Stimulated activated CD8-positive, alpha-beta memory T cell treated with anti-CD3 and anti-CD28 coated beads, Interleukin-15, amount 100 ng/mL, for 1 hour (primary cell): ENCODE measurements at places on chromosomes 16 and 17.

DNA sequence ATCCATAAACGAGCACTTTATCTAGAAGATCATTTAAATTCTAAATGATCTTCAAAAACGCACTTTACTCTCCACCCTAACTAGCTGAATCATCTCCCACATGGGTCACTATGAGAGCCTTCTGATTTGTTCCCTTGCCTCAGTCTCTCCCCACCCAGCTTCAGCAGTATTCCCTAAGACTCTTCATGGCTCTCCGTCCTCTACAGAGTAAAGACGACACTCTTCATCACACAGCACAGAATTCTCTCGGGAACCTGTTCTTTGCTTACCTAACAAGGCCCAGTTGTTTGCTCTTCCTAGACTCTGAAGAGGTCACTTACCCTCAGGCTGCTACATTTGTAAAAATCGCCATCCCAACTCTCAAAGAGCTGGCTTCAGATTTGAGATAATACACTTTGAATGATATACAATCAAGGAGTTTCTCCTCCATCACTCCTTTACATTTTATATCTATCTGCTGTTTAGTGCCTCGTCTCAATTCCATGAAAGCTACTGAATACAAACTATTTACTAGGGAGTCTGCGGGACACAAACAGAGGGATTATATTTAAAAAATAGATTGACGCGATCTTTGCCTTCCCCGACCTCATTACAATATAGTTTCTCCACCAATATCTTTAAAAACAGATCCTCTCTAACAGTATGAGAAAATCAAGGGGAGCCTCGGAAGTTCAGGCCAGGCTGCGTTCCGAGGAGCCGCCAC is 511 bp upstream of the LIG3 start:
- DNase-seq, result no peak

DNA sequence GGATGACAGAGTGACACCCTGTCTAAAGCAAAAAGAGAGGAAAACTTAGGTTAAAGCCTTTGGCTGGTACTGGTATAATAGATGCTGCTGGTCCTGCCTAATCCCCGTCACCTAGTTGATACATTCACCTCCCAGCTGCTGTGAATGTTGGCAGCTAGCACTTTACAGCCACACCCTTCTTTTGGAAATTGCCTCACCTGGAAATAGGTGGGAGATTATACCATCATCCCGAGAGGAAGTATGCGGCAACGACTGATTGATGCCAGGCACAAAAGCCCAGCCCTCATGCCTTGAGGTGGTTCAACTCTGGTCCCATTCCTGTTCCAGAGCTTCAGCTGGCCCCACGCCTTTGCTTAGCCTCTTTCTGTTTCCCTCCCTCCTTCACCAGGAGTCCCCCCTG is 53.2 kb upstream of the SIAH1 start:
- DNase-seq, result no peak

- no peak for DNase-seq
These were observed 109.5 kb upstream of the ZNF750 start for GRCh38 chr17:82949361-82949760.

DNA sequence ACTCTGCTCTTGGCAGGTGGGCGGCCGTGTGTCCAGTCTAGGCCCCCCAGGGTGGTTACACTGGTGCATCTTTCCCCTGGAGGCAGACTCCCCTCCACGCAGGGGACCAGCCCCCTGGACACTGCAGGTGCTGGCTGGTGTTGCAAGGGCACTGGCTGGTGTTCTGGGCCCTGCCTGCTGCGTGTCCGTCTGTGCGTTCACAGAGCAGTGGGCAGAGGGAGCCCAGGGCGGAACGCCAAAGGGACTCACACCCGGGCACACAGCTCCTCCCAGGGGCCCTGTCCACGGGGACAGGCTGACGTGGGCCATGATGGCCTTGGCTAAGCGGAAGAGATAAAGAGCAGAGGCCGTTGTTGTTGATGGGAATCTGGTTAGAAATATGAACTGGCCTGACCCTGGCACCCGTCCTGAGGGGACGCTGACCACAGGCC is 27.3 kb downstream of the ACSF3 start:
- DNase-seq, result no peak

GRCh38 chr17:74863420-74864296 is 4.0 kb upstream of the GRIN2C start:
- DNase-seq, result no peak

DNA sequence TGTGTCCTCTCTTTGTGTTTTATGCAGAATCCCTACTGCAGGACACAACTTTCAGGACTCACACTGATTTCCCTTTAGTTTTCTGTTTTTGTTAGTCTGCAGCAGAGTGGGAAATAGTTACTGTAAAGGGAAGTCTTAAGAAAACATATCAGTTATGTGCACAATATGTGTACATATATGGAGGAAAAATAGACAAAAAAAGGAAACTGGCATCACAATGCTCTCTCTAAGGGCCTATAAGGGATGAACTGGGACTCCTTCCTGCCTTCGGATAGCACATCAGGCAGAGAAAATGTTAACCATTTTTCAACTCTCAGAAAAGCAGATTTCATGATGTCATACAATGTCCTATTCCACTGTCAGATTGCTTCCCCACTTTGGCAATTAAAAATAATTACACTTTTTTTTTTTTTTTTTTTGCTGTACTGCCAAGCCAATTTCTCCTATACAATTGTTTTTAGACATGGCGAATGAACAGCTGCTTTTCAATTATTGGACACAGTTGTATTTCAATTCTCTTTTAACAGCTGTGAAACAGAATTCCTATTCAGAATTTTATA is 112.5 kb upstream of the KCNJ16 start:
- DNase-seq, result no peak

DNA sequence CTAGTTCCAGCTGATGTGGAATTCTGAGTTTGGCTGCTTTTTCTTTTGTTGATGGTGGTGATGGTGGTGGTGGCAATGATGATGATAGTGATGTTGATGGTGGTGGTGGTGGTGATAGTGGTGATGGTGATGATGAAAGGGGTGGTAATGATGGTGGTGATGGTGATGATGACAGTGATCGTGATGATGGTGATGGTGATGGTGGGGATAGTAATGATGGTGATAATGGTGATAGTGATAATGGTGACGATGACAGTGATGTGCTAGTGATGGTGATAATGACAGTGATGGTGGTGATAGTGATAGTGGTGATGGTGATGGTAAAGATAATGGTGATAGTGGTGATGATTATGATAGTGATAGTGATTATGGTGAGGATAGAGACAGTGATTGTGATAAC is 61.5 kb downstream of the BMERB1 start:
- no peak for DNase-seq

DNA sequence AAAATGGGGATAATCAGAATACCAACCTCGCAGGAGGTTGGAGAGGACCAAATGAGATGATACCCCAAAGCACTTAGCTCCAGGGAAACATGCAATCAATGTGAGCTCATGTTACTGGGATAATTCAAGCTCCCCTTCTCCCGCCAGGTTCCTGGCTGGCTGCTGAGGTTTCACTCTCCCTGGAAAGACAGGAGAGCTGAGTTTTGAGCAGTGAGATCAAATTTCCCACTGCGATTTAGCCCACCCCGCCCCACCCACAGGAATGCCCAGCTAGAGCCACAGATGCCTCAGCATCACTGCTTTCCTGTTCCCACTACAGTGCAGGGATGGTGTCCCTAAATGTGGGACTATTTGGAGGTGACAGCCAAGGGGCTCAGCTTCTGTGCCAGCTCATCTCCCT is 56.7 kb downstream of the ZNF423 start:
- DNase-seq, result no peak

DNA sequence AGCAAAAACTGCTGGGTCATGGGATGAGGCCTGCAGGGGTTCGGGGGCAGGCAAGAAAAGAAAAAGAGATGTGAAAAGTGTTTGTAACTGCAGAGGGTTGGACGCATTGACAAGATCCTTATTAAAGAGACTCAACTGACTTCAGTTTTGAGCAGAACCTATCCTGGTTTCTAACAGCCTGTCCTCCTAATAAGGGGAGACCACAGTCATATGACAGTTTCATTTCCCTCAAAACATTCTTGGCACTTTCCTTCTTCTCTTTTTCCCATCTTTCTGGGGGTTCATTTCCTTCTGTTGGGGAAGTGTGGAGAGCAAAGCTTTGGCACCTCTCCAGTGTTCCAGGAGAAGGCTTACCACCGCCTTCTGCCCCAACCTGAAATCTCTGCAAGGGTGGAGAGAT is 118.5 kb downstream of the MAF start:
- no peak for DNase-seq

GRCh38 chr17:3964203-3965117 is at the start of gene ATP2A3:
Gene ATP2A3 (minus strand): TSS chr17:3964437. CDS start chr17:3964291, 146 bp downstream.
- peak; percentile 27 for DNase-seq

- DNase-seq, result no peak
These were observed 512 bp downstream of the PMM2 start for GRCh38 chr16:8798174-8798527.

GRCh38 chr17:81167194-81167524 is 1.1 kb upstream of the AATK start:
- no peak for DNase-seq

GRCh38 chr17:20256144-20256543 is 211.2 kb downstream of the LGALS9B start:
- no peak for DNase-seq

GRCh38 chr16:3645504-3646347 is 8.8 kb upstream of the DNASE1 start:
- DNase-seq, result no peak

- no peak for DNase-seq
These were observed 14.6 kb upstream of the ETV4 start for GRCh38 chr17:43560461-43561427.

GRCh38 chr16:31703526-31704128 is 170.0 kb upstream of the ZNF267 start:
- DNase-seq, result no peak

DNA sequence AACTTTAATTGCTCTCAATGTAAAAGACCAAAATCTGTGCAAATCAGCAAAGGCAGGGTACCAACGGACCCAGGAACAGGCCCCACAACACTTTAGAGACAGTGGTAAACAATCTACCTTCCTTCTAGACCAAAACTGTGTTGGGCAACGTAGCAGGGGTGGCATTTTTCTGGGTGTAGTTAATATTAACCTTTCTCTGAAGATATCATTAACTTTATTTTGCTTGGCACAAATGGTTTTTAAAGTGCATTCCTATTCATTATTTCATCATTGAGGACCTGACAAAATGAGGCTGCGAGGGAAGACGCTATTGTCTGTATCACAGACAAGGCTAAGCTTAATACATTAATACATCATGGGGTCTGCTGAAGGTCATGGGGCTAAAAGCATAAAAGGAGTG is 37.9 kb upstream of the TRAP1 start:
- DNase-seq, result no peak

DNA sequence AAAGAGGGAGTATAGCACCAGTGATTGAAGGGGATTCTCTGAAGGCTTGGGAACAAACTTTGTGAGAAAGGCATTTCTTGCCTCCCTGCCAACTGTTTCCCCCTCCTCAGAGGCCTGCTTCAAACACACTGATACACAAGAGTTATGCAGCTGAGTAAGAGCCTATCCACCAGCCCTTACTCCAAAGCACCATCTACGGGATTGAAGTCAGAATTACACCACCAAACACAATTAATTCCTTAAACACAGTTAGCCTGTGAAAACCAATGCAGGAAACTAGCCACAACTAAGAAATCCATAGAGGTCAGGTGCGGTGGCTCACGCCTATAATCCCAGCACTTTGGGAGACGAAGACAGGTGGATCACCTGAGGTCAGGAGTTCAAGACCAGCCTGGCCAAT is 138.3 kb downstream of the SHCBP1 start:
- DNase-seq, result no peak

- no peak for DNase-seq
These were observed 228.7 kb downstream of the SOX9 start for GRCh38 chr17:72349491-72349995.

DNA sequence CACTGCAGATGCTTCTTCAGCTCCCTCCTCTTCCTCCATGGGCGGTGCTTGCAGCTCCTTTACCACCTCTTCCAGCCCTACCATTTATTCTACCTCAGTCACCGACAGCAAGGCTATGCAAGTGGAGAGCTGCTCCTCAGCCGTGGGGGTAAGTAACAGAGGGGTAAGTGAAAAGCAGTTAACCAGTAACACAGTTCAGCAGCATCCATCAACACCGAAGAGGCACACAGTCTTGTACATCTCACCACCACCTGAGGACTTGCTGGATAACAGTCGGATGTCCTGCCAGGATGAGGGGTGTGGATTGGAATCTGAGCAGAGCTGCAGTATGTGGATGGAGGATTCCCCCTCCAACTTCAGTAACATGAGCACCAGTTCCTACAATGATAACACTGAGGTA is 79.3 kb downstream of the NQO1 start:
- no peak for DNase-seq

DNA sequence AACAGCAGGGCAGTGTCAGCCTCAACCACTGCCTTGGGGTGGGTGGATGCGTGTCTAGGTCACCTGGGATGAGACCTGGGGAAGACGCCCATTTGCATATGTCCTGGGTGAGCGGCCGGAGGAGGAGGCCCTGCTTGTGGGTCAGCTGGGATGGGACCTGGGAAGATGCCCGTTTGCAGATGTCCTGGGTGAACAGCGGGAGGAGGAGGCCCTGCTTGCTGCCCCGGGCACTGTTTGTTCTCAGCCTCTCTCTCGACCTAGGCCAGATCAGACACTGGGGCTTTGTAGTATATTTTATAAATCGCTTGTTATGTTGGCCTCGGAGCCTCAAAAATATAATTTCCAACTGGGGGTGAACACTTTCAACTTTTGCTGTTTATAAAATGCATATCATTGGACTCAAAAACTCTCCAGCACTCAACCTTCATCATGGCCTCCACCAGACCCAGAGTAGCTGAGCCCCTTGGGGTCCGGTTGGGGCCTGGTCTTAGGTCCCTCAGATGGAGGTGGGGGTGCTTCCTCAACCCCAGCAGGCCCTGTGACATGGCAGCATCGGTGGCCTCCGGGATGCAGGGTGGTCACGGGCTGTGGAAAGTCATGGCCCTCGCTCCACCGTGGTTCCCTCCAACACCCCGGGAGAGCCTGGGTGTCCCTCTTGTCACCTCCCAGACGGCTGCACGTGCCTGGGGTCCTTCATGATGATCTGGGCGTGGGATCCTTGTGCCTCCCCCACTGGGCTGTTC is 17.3 kb downstream of the DBNDD1 start:
- no peak for DNase-seq

- no peak for DNase-seq
These were observed 11.8 kb downstream of the GPRC5C start for GRCh38 chr17:74443516-74444296.

GRCh38 chr17:37735165-37735564 is 9.7 kb downstream of the HNF1B start:
- DNase-seq, result no peak

- no peak for DNase-seq
These were observed 8.8 kb upstream of the ABCA8 start for GRCh38 chr17:68963958-68964357.

GRCh38 chr17:7709031-7709430 is 4.0 kb downstream of the EFNB3 start:
- no peak for DNase-seq

- no peak for DNase-seq
These were observed at the start of gene PPL for GRCh38 chr16:4936991-4937781. Gene PPL (minus strand): TSS chr16:4937148. CDS start chr16:4937045, 103 bp downstream.

DNA sequence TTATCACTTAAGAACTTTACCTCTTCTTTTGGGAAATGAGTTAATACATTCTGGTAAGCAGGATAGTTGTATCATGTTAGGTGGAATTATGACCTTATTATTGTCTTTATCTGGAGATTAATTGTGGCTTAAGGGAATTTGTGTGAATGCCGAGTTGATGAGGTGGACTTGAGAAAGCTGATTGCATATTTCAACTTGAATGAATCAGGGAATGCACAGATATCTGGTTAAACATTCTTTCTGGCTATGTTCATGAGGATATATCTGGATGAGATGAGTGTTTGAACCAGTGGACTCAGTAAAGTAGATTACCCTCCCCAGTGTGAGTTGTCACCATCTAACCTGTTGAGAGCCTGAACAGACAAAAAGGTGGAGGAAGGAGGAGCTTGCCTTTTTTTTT is 326.1 kb upstream of the GOT2 start:
- DNase-seq, result no peak

GRCh38 chr17:74010903-74011302 is 192.6 kb upstream of the RPL38 start:
- DNase-seq, result no peak
